ENCODE measurements at places on chromosomes 11 and 22. TPM values are rescaled to one million over a fixed set of nuclear protein-coding genes. Genes with fewer than 3 reads are reported as not detected.

Gene PNPLA5
- not detected for total RNA-seq

Gene EFEMP2
- total RNA-seq = 3.6 TPM

DNA sequence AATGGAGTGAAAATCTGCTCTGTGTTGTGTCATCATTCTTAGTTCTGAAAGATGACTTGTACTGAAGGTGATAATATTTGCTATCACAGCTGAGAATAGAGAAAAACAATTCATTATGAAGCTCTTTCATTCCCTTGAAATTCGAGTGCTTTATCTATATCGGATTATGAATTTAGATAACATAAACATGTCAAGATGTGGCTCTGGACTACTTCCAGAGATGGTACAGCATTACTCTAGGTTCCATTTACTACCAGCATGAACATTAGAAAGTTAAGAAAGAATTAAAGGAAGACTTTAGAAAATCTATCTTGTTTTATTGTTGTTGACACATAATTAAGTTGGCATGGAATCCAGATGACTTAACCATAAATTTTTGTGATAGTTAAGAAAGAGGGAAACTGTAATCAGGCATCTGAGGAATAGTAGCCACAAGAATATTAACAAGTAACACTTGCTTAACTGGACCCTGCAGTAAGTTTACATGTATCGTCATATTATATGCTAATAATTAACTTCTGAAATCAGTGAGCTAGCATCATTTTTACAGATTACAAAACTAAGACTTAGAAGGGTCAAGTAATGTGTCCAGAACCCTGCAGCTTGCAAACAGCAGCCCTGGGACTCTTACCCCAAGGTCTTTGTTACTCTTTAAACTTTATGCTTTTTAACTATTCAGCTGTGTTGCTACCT lies 182.6 kb downstream of the DDX10 start:
- DNase-seq = no peak

Gene TSPO
- total RNA-seq = 1,827 TPM

DNA sequence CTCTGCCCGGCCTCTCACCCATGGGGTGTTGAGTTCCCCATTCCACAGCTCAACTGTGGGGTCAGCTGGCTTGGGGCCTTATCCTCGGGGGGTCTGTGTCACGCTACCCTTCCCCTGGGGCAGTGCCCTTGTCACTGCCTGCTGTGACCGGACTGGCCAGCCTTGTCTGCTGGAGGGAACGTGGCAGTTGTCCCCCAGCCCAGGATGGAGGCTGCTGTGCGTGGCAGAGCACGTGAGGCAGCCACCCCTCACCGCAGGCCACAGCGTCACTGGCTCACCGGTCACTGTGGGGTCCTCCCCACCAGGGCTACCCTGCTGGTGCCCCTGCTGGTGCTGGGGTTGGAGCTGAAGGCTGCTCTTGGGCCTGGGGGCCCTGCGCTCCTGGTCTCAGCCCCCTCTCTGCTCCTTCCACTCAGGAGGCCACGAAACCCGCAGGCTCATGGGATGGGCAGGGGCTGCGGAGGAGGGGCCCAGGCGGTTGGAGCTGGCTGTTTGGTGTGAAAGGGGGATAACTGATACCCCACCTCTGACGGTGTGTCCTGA lies 13.4 kb downstream of the BRSK2 start:
- no peak for DNase-seq

DNA sequence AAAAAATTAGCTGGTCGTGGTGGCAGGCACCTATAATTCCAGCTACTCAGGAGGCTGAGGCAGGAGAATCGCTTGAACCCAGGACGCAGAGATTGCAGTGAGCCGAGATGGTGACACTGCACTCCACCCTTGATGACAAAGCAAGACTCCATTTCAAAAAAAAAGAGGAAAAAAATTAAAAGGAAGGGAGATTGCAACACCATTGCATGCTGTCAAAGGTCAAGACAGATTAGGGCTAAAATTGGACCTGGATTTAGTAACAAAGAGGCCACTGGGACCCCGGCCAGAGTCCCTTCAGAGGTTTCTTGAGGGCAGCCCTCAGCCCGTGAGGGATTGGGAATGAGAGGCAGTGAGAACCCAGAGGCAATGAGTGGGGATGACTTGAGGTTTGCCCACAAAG lies 8.2 kb upstream of the MAFF start:
- DNase-seq = no peak

Gene ZNF280A
- not detected for total RNA-seq

DNA sequence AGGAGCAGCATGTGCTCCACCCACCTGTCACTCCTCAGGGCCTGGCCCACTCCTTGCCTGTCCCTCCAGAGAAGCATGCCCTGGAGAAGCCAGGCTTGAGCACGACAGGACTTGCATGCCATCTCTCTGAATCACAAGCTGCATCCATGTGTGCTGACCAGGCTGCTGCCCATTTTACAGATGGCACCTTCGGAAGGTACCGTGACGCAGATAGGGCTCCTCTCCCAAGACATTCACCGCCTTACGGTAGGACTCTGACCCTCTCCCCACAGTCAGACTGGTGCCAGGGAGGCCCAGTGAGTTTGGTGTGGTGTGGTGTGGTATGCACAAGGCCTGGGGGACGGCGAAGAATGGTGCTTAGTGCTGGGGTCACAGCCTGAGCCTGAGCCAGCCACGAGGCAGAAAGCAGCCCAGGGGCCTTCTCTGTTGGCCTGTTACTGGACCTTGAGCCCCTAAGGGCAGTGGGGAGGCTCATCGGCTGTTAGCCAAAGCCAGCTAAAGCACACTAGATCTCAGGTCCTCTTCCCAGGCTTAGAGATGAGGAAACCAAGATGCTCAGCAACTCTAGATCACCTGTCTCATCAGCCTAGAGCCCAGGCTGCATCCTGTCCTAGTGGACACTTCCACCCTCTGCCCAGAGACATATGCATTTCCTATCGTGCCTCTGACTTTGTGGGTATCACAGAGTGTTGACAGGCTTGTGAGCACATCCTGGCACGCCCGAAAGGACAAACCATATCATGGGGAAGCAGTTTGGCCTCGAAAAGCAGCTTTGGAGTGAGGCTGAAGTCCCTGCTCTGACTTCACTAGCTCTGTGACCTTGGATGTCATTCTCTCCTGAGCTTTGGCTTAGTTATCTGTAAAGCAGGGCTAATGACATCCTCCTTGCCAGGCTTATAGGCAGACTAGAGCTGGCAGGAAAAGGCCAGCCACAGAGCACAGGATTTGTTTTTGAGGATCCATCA lies 17.8 kb downstream of the CYB5R2 start:
- DNase-seq = no peak

Measured in esophagus squamous epithelium (tissue), 5 donors.